ENCODE measurements at places on chromosomes 7 and 10.

DNA sequence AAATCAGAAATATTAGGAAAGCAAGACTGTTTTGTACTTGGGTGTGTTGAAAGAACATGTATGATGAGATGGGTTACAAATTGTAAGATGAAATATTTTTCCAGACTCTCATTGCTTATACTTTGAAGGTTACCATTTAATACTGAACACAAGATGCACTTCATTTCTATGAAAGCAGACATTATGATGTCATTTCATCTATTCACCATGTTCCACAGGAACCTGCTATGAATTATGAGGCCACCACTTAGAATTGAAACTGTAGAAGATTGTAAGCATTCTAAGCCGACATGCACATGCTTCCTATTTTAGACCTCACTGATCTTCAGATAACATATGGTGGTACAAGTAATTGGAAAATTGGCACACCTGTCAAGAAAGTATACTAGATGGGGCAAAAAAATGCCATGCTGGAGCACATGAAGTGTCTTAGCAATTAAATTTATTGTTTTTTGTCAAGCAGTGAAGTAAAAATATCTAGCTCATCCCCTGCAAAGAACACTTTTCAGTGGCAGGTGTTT is 195.0 kb downstream of the PHF14 start:
- no peak for DNase-seq

GRCh38 chr10:8035641-8036470 is 18.6 kb upstream of the GATA3 start:
- no peak for DNase-seq

- no peak for DNase-seq
Measured at GRCh38 chr7:37921876-37922275, 1.4 kb downstream of the EPDR1 start.

GRCh38 chr10:51092402-51092801 is 18.1 kb downstream of the PRKG1 start:
- DNase-seq, result no peak

DNA sequence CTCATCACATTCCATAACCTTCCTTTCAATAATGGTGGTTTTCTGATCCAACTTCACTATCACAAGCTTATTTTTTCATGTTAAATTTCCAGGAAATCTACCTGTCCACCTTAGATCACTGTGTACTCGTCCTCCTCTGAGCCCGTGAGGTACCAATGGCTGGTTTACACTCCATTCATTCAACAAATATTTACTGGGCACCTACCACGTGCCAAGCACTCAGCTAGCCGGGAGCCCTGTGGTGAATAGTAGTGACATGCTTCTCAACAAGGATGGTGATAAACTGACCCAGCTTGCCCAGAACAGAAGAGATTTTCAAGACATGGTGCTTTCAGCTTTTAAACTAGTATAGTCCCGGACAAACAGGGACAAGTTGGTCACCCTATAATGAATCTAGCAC is 98.2 kb downstream of the FAM204A start:
- no peak for DNase-seq

DNA sequence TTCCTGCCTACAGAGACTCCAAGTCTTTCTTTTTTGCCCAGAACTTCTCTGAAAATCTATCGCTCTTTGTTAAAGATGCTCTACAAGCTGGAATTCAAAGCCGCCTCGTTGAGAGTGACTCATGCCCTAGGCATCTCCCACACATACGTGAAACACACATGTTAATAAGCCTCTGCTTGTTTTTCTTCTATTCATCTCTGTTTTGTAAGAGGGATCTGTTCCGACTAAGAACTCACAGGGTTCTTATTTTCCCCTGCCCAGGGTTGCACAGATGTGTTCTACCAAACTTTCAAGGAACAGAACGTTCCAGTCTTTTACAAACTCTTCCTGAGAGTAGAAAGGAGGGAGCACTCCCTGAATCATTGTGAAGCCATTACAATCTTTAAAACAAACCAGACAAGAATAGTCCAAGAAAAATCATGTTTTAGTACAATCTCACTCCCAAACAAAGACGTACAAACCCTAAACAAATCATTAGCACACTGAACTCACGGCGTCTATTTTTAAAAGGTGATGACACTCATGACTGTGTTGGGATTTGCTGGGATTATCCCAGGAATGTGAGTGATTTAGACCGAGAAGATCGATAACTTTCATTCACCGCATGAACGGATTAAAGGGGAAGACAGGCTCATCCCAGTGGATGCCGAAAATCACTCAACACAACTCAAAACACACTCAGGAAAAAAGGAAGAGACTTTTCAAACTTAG is 55.3 kb upstream of the INPP5A start:
- DNase-seq, result no peak

DNA sequence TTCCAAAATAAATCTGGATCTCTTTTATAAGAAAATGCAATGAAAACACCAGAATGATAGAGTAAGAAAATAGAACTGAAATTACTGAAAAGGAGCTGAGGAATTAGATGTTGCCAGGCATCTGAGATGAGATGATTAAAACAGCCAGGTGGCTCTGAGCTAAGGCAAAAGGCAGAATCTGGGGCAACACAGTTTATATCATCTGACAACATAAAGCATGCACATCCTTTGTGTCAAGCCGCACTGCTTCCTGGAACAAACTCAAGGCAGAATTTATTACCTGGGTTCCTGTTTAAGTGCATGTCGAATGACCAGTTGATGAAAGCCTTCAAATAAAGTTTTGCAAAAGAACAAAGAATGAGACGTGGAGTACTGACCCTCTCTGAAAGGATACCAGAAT is 247.0 kb downstream of the SNX10 start:
- peak; percentile 66 for DNase-seq

DNA sequence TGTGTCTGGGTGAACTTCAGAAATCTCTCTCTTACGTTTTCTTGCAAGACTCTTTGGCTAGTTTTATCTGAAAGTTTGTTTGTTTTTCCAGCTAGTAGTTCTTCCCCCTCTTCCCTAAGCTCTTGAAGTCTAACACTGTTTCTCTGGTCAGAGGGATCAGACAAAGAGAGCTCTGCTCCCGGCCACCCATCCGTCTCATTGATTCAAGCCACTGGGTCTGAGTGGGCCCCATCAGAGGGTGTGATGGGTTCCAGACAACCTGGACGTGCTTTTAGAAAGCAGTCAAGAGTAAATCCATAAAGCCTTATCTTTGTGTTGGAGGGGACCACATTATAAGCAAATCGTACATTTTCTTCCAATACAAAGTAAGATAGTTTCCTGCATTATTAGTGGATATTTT is 242.6 kb upstream of the C7orf33 start:
- no peak for DNase-seq

All from GDM1 (cell line).